ENCODE measurements at places on chromosomes 4 and X.

- DNase-seq: no peak
Measured at GRCh38 chrX:118249146-118249545, 96.8 kb upstream of the WDR44 start.

- DNase-seq: no peak
Measured at GRCh38 chr4:2483237-2483636, 14.3 kb downstream of the RNF4 start.

DNA sequence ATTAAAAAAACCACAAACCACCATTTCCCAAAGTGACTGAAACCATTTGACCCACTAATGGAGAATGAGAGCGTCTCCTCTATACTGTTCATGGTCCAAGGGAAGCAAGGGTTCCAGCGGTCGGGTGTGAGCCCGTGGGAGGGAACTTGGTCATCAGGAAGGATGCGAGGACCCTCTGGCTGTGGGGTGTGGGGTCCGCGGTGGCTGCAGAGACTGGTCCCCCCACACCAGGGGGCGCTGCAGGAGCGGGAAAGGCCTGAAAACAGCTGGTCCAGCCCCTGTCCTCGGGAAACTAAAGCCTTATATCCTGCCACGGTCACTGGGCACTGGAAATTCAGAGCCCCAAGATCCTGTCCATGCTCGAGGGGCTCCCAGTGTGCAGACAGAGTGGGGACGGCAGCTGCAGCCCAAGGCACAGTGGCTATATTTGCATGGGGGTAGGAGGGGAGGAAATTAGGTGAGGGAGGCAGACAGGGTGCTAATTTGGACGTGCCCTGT is 4.3 kb downstream of the BLOC1S4 start:
- peak; percentile 75 for DNase-seq

DNA sequence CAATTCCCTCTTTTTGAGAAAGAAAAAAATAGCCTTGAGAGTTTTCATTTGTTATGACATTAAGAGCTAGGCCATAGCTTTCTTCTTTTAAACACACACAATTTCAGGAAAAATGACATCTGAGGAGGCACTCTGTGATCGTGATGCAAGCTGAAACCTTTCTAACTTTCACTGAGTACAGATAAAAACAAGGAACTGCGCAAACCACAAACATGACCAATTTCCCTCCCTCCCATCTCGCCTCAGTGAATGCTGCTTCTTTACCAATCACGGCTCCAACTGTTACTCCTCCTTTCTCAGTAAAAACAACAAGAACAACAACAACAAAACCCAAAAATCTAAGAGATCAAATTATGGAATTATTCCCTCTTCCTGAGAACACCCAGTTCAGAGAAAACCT is 626.8 kb downstream of the TLL1 start:
- DNase-seq: no peak

DNA sequence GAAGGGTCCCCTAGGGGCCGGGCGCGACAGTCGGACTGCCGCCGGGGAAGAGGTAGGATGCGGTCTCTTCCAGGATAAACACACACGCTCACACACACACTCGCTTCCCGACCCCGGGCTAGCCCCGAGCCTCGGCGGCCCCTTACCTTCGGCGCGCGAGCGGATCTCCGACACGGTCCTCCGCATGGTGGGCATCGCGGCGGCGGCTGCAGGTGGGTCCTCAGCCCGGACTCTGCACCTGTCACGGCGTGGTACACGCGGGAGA is 294 bp downstream of the ATP8A1 start:
- no peak for DNase-seq

GRCh38 chr4:168486912-168487281 is 6.6 kb upstream of the DDX60L start:
- DNase-seq: peak; percentile 56

- DNase-seq: no peak
Measured at GRCh38 chr4:110854021-110854678, 231.3 kb upstream of the PITX2 start.
